Mammary epithelial cell (primary cell): ENCODE measurements at places on chromosomes 6 and 20.

- no peak for DNase-seq
Measured at GRCh38 chr6:64874776-64875175, 832.2 kb downstream of the EYS start.

DNA sequence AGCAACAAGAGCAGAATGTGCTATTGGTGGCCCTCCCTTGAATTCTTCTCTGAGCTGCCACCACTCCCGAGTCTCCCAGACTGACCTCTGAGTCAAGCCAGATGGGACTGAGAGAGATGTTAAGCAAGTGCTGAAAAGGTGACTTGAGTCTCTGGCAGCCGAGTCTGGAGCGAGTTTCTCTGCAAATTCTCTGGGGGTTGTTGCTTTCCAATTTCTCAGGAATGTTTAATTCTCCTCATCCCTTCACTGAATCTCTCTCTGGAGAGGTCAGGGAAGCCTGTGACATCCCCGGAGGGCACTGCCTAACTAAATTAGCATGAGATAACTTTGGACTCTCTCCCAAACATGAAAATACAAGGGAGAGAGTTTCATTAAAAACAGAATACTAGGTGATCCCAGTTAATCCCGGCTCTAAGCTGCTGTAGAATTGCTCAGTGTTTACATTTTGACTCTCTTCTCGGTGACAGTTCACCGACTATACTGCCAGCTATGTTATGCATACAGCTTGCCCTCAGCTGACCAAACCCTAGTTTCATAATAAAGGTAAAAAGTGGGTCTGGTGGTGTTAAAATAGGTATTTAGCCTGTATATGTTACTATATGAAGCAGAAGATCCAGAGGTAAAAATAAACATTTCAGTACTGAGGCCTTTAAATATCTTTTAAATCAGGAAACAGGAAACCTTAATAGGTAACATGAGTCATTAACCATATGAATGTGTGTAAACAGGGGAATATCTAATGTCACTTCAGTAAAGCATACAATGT is 157.9 kb downstream of the FOXC1 start:
- DNase-seq: peak; percentile 50

DNA sequence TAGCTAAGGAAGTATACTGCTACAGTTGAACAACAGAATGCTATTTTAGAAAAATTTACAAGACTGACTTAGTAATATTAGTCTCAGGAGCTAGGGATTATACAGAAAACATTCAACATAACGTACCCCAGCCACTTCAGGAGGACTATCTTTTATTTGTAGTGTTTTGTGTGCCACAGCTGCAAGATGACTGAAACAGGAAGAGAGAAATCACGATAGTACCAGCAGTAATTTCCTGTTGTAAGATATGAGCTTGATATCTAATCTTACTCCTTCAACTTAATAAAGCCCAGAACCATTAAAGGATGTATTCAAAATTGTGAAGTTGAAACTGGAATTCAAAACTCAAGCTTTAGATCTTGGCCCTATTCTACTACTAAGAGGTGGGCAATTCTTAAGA is 42.1 kb downstream of the SLC35A1 start:
- no peak for DNase-seq

DNA sequence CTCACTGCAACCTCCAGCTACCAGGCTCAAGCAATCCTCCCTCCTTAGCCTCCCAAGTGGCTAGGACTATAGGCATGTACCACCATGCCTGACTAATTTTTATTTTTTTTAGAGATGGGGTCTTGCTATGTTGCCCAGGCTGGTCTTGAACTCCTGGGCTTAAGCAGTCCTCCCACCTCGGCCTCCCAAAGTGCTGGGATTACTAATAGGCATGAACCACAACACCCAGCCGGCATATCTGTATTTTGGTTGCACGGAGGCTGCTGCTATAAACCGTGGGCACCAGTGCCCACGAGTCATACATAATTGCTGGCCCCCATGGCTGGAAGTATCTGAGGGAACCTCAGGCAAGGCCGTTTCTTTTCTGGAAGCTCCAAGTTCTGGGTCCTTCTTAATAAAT is 18.3 kb upstream of the ADRM1 start:
- DNase-seq: no peak

GRCh38 chr6:44342052-44342451 is 398 bp upstream of the SPATS1 start:
- DNase-seq: no peak

GRCh38 chr20:1417273-1417672 is 24.4 kb upstream of the FKBP1A start:
- peak; percentile 97 for DNase-seq
